EH (cell line): ENCODE measurements at places on chromosomes 6 and 20.

GRCh38 chr6:109052018-109052651 lies 42.5 kb downstream of the SESN1 start:
- DNase-seq: no peak

GRCh38 chr6:6851059-6851948 lies 256.5 kb upstream of the RREB1 start:
- DNase-seq: peak; percentile 99

GRCh38 chr6:164477101-164477500 lies 832.3 kb downstream of the C6orf118 start:
- DNase-seq: no peak

- no peak for DNase-seq
These were observed 378.1 kb upstream of the MAN1A1 start for GRCh38 chr6:119727504-119728219.

DNA sequence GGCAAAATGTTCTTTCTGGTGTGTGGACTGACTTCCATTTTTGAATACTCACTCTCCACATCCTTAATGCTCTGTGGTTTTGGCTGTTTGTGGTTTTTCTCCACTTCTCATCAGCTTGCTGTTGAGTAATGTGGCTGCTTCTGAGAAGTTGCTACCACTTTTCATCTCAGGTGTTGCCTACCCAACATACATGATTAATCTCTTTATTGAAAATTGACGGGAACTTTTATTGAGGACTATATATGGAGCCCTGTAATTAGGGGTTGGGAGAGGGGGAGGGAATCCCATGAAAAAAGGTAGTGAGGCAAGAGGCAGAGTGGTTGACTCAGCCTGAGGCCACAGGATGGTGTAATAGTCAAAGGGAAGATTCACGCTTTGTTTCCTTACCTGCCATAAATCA lies 17.6 kb downstream of the IL22RA2 start:
- peak; percentile 45 for DNase-seq

- DNase-seq: no peak
These were observed 34.4 kb downstream of the CBFA2T2 start for GRCh38 chr20:33524261-33524660.

- peak; percentile 44 for DNase-seq
These were observed 33.0 kb downstream of the SYNJ2 start for GRCh38 chr6:158014505-158015187.

- peak; percentile 21 for DNase-seq
These were observed 11.1 kb upstream of the SLC4A11 start for GRCh38 chr20:3250091-3250504.

DNA sequence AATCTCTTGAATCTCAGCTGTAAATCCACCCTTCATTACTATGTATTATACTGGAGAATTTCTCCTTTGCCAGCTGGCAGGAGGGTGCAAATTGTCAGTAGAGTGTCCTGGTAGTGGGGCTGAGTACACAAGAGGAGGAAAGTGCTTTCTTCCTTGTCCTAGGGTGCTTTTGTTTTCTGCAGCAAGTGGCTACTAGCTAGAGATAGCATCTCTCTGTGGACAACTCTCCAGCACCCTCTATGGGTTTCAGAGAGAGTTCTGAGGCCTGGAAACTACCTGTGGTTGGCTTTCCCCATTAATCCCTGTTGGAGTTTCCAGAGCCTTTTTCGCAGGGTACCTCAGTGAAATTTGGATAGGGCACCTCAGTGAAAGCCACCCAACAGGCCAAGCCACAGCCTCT lies 422.5 kb upstream of the RGS17 start:
- no peak for DNase-seq

DNA sequence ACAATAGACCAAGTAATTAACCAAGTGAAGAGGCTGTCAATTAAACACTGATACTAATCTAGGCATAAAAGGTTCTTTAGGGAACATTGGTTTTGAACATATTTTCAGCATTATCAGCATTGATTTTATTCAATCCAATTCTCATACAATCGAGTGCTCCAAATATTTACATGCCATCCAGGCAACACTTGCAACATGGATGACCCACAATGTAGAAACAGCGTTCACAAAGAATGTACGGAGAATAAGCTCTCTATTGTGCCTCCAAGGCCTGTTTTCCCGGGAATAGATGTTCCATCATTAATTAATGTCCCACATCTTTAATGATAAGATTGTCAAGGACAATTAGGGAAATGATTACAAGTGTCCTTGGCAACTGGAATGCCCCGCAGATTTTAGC lies 117.4 kb downstream of the RFX6 start:
- DNase-seq: no peak

- no peak for DNase-seq
These were observed 37.7 kb downstream of the ZBTB9 start for GRCh38 chr6:33492093-33492492.

GRCh38 chr6:169725125-169726048 lies 1.1 kb upstream of the PHF10 start:
- peak; percentile 70 for DNase-seq

DNA sequence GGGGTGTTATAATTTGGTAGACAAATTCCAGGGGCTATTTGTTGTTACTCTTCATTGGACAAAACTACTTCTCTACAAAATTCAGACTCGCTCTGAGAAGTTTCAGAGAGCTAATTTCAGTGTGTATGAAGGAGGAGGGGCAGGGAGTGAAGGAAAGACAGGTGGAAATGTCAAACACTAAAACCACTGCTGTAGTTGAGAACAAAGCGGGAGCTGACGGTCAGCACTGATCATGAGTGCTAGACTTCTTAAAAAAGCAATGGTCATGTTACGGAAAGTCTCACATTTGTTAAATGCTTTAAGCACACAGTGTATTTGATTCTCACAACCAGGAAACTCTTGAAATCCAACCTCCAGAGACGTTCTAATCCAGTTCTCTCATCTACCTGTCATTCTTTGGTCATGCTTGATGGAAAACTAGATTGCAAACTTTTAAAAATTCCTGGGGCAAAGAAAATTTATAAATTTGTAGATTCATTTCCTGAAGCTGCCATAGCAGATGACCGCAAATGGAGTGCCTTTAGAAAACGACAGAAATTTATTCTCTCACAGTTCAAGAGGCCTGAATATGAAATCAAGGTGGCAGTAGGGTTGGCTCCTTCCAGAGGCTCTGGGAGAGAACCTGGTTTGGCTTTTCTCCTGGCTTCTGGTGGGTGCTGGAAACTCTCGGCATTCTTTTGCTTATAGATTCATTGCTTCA lies 100.7 kb upstream of the CARMIL1 start:
- no peak for DNase-seq

GRCh38 chr20:40325006-40325568 lies 363.9 kb downstream of the MAFB start:
- DNase-seq: no peak

GRCh38 chr20:10701607-10702006 lies 27.8 kb upstream of the JAG1 start:
- no peak for DNase-seq

- no peak for DNase-seq
These were observed 24.8 kb downstream of the DUSP22 start for GRCh38 chr6:317060-317447.

GRCh38 chr20:8271727-8272126 lies 139.7 kb downstream of the PLCB1 start:
- DNase-seq: peak; percentile 27

GRCh38 chr6:159201336-159201735 lies 32.1 kb downstream of the FNDC1 start:
- DNase-seq: no peak

DNA sequence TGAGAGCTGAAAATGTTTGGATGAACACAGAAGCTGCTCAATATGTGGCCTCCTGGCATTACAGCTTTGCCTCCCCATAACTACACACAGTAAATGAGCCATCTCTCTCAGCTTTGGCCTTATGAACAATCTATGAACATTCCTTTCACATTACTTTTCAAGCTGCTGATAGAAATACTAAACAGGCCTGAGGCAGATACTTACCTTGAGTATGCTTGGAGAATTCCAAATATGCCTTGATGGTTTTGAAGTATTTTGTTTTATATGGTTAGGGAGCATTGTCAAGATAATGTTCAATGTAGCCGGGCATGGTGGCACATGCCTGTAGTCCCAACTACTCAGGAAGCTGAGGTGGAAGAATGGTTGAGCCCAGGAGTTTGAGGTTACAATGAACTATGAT lies 104.5 kb downstream of the CD24 start:
- DNase-seq: peak; percentile 84

DNA sequence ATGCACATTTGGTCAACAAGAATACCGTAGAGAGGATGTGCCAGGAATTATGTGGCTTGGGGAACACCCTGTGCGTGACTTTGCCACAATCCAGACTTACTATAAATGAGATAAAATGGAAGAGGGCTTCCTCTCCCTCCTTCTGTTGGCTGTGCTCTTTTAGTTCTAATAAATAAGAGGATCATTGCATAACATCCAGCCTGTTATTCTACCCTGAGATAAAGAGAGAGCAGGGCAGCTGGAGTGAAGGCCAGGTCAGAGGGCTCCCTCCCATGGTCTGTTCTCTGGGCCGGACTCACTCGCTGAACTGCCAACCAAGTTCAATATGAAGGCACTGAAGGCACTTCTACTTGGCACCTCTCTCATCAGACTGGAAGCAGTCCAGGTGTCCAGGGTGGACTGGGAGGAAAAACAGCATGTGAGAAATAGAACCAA lies 91.7 kb downstream of the MTFR2 start:
- no peak for DNase-seq

DNA sequence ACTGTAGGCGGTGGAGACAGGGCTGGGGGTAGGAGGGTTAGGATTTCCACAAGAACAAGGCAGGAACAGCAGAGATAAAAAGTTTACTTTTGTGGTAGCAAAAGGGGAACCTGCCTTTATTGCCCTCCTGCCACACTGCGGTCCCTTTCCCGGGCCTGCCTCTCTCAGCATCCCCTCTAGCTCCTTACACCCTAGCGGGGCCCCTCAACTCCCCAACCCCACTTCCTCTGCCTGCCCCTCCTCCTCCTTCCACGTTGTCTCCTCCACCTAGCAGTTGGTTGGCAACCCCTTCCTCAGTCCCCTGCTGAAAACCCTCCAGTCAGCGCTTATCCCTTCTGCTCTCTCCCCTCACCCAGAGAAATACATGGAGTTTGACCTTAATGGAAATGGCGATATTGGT lies 714 bp downstream of the AIF1 start:
- DNase-seq: no peak

- peak; percentile 54 for DNase-seq
These were observed 72.2 kb upstream of the NAA20 start for GRCh38 chr20:19944772-19945459.

DNA sequence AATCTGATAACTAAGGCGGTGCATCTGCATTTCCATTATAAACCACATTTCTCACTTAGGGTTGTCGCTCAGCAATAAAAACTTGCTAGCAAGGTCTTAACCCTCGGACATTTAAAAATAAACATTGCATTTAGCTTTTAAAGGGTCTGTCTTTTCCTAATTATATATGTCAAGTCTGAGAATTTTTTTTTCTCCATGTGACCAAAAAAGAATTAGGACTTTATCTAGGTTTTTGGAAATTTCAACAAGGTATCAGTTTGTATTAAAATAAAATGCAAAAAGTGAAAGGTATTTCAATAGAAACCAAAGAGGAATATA lies 198.1 kb downstream of the FOXA2 start:
- no peak for DNase-seq

GRCh38 chr6:168870982-168871381 lies 382.7 kb downstream of the THBS2 start:
- DNase-seq: no peak

GRCh38 chr6:37204014-37204751 lies 34.2 kb downstream of the PIM1 start:
- peak; percentile 44 for DNase-seq

DNA sequence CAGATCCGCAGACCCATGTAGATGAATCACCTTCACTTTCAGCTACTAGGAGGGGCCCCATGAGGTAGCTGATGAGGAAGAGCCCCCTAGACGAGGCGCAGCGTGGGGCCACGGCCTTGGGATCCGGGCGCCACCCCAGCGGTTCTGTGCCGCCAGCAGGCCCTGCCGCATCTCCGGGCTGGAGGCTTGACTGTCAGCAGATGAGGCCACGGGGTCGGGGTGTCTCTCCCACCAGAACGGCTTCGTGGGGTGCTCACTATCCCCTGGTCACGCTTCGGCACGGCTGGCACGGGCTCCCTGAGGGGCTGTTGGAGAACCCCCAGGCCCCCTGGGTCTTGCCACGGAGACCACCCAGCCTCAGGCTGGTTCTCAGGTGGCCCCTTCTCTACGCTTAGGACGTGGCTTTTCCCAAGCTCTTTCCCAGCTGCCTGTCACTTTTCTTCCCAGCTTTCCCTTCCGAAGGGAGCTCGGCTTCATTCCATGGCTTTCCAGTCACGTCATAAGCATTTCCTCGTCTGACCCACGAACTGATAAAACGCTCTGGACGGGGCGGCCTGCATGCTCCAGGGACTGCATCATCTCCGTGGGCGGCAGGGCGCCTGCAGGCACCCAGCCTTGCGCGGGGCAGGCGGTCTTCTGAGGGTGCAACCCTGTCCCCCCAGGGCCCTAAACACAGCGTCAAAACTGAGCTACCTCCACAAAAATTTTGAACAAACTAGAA lies 85.9 kb downstream of the THBS2 start:
- peak; percentile 99 for DNase-seq

DNA sequence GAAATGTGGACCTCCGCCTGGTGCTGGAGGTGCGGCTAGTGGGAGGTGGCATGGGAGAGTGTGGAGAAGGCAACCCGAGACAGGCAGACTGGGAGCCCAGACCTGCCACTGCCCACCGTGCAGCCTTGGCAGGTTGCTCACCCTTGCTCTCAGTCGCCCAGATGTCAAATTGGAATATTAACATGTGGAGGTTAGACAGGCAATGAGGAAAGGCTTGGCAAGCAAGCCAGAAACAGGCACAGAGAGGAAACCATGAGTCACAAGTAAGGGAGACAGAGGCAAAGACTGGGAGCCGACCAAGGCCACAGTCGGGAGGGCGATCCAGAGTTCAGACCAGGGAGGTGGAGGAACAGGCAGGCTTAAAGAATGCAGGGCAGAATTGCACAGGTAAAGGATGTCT lies 178.2 kb downstream of the FOXC1 start:
- DNase-seq: peak; percentile 59

DNA sequence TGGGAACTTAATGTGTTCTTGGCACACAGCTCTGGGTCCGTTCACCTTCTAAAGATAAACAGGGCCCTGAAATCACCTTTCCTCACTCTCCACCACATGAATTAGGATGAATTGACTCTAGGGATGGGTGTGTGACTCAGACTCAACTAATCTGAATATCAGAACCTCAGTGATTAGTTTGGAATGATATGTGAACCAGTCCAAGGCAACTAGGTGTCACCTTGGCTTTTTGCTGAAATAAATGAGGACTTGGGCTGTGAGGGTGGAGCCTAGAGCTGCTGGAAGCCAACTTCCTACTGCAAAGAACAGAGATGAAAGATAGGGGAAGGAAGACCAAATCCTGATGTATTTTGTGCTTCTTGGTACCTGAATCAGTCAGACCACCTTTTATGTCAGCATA lies 132.0 kb upstream of the RNF24 start:
- DNase-seq: no peak

- DNase-seq: peak; percentile 15
These were observed 22.3 kb downstream of the DNMT3B start for GRCh38 chr20:32784369-32785080.

GRCh38 chr20:3727401-3728021 lies 5.0 kb upstream of the HSPA12B start:
- DNase-seq: peak; percentile 61

- no peak for DNase-seq
These were observed 204.9 kb upstream of the ID4 start for GRCh38 chr6:19632230-19632629.
